ENCODE measurements at places on chromosomes 2 and 18. TPM values are rescaled to one million over a fixed set of nuclear protein-coding genes. Genes with fewer than 3 reads are reported as not detected.

The ATOH8 gene
- 98.0 TPM for total RNA-seq

GRCh38 chr2:39948016-39948719 is 169.1 kb upstream of the THUMPD2 start:
- no peak for DNase-seq
- no peaks in the 10 kb centered on the region for H3K4me1 ChIP-seq
- no peak overlapping the region for H3K27ac ChIP-seq
- H3K36me3 ChIP-seq, result no peaks in the 10 kb centered on the region
- no peaks in the 10 kb centered on the region for H3K27me3 ChIP-seq

DNA sequence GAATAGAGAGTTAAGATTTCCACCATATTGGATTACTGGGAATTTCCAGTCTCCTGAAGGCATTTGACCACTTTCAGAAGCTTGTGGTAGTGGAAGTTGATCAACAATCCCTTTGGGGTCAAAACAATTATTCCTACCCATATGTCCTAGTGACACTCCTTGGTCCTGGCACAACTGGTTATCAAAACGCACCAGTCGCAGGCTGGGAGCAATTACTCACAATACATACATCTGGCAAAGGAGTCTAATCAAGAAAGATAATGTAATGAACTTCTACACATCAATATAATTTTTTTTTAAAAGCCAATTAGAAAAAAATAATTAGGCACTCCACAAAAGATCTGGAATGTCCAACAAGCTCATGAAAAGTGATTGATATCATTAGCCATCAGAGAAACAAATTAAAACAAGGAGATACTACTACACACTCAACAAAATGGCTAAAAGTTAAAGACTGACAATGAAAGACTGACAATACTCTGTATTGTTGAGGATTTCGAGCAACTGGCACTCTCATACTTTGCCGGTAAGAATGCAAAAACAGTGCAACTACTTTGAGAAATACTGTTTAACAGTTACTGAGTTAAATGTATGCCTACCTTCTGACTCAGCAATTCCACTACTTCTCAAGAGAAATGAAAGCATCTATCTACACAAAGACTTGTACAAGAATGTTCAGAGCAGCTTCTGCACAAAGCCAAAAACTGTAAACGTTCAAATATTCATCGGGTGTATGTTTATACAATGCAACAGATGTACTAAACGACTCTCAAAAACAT is 2.0 kb downstream of the INO80C start:
- DNase-seq, result no peak
- H3K4me3 ChIP-seq, result no peak overlapping the region
- H3K36me3 ChIP-seq, result no peaks in the 10 kb centered on the region
- peaks cover 15% of the 10 kb centered on the region for H3K4me1 ChIP-seq
- H3K27me3 ChIP-seq, result no peaks in the 10 kb centered on the region

The BBS5 gene
- total RNA-seq, result 14.4 TPM

DNA sequence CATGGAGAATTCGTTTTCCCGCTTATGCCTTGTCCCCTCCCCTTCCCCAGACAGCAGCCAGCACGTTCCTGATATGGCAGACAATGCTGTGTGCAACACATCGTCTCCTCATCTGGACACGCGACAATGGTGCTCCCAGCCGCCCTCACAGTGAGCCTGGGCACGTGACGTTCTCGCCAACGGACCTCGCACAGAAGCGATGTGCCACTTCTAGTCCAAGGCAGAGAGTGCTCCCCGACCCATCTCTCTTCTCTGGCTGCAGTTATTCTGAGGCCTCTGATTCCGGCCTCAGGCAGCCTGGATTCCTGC is 505.4 kb downstream of the EIPR1 start:
- no peaks in the 10 kb centered on the region for H3K27me3 ChIP-seq
- no peak for DNase-seq
- H3K4me1 ChIP-seq, result no peaks in the 10 kb centered on the region
- no peaks in the 10 kb centered on the region for H3K36me3 ChIP-seq

- H3K4me1 ChIP-seq, result no peaks in the 10 kb centered on the region
- no peak overlapping the region for H3K4me3 ChIP-seq
- no peak overlapping the region for H3K27ac ChIP-seq
- no peak for DNase-seq
Observed at GRCh38 chr2:195428673-195429072, 228.4 kb upstream of the SLC39A10 start.

DNA sequence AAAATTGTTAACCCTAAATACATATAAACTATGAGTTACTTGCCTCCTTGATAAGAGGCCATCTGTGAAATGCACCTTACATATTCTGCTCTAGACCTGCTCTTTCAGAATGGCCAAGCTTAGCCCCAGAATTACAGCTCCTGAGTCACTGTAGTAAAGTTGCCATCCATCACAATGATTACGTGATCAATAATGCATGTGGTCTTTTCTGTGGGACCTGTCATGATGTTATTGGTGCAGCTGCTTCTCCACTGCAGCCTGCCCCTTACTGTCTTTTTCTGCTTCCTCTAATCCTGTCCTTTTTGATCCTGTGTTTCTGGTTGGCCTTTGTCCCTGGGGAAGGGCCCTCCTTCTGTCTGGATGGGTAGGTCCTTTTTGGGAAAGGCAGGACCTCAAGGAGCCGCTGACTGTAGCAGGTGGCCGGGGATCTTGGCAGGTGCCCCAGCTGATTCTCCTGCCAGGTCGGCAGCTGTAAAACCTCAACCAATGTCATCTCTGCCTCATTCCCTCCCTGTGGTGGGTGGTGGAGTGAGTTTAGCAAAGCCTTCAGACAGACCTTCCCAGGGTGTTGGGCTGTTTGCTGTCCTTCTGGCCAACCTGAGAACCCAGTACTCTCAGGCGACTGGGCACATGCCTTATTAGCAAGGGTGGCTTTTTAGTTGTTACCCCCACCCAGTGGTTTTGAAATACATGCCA is 126.2 kb upstream of the EML6 start:
- no peak overlapping the region for H3K4me3 ChIP-seq
- no peak for DNase-seq
- no peaks in the 10 kb centered on the region for H3K4me1 ChIP-seq
- peaks cover 12% of the 10 kb centered on the region for H3K36me3 ChIP-seq

- H3K36me3 ChIP-seq, result no peaks in the 10 kb centered on the region
- no peaks in the 10 kb centered on the region for H3K4me1 ChIP-seq
- no peak overlapping the region for H3K4me3 ChIP-seq
- H3K27me3 ChIP-seq, result no peaks in the 10 kb centered on the region
Observed at GRCh38 chr2:88724643-88725332, 33.3 kb downstream of the RPIA start.

DNA sequence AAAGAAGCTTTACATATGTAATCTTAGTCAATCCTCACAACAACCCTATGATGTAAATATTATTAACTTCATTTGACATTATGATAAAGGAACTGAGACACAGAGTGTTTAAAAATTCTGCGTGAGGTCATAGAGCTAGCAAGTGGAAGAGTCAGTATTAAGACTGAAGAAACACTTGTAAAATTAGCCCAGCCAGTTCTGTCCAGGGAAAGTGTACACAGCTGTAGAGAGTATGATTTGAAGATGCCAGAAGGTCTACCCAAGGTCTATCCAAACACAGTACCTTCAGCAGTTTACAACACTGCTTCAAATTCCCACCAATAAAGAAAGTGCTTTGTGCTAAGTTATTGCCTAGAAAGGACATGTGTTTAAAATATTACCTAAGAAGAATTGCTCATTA is 51.7 kb upstream of the ITPRID2 start:
- H3K27me3 ChIP-seq, result no peaks in the 10 kb centered on the region
- no peak for DNase-seq
- no peak overlapping the region for H3K4me3 ChIP-seq
- H3K36me3 ChIP-seq, result no peaks in the 10 kb centered on the region

Measured in tibial nerve (tissue), 4 donors.